ENCODE measurements at places on chromosomes 2 and 18.

DNA sequence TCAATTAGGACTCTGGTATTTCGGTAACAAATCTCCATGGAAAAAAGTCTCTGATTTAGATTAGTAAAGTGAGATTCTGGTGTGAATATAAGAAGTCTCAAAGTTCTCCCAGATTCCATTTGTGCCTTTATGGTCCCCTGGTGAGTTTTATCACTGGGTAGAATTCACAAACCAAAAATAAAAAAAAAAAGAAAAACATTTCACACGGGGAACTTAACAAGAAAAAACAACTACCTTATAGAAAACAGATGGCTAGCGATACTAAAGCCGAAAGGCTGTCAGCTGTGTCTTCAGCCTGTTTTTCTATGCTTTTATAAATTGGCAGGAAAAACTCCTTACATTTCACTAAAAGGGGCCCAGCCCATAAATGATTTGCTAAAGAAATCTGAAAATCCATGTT, 50.6 kb downstream of the COL5A2 start:
- no peak for DNase-seq

DNA sequence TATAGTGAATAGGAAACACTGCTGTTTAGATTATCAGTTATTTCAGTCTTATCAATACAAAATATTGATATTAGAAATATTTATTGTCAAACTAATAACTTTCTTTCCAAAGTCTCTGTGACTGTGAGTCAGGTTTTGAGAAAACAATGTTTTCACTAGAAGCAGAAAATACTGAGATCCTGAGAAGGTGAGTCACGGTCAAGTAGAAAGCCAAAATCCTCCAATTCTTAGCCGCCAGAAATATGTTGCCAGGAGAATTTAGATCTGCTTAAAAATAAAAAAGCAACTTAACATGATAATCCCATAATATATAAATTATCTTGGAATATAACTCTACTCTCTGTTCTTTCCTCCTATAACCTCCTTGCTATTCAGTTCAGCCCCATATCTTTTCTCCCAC, 181.9 kb upstream of the NRXN1 start:
- DNase-seq: no peak

DNA sequence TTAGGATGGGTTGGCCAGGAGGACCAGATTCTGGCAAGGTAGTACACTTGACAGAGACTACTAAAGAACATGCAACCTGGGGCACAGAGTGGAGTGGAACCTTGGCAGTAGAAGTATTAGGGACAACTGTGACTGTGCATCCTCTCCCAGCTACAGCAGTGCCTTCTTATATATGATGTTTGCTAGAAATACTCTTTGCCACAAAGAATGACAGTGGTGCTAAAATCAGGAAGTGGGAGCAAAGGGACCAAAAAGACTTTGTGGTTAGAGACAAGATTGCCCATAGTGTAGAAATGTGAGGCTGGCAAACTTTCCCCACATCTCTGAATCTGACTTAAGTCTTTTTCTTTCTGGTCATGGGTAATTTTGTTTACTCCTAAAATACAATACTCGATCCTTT, 9.4 kb upstream of the SLC38A11 start:
- no peak for DNase-seq

DNA sequence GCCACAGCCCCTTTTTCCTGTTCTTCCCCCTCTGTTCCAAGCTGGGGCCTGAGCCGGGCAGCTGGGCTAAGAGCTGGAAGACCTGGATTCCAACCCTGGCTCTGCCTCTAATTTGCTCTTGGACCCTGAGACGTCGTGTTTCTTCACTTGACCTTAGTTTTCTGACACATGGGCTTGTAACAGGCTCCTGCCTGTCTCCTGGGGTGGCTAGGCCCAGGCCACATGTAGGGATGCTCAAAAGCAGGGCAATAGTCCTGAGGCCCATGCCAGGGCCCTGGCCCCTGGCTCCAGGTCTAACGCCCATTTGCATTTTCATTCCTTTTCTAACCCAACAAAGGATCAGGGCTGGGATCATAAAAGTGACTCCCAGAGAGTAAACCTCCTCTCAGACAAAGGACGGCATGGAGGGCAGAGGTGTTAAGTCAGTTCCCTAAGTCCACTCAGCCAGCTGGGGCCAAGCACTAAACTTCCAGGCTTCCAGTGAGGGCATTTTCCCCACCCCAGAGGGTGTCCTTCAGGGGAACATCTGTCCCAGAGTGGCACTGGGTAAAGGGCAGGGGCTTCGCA, 16.6 kb upstream of the DNMT3A start:
- DNase-seq: no peak

- DNase-seq: no peak
Observed at GRCh38 chr2:43128559-43128955, 97.8 kb downstream of the ZFP36L2 start.

DNA sequence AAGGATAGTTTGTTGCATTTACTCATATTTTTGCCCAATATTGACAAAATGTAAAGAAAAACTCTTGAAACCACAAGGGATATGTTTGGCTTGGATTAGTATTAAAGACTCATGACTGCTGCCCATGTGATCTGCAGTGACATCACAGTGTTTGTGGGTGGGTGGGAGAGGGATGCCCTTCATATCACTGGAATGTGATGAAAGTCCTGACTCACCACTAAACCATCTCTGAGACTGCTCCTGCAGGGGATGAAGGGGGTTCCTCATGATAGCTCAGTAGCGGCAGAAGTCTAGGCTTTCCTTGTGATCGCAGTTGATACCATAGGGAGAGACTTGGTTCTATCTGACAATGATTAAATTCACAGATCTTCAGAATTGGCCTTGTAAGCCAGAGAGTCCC, 451.2 kb downstream of the CNTNAP5 start:
- DNase-seq: no peak

DNA sequence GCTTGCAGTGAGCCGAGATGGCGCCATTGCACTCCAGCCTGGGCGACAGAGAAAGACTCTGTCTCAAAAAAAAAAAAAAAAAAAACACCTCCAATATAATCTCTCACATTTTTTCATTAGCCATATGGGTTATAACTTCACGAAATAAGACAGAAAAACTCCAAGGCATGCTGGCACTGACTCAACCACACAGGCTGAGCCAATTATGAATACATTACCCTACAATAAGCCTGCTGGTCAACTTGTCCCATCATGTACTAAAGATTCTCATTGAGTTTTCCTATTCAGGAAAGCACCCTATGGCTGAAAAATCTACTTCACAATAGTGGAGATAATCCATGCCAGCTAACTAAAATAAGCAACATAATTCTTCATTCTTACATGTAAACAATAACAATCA, 12.8 kb upstream of the MAP3K20 start:
- DNase-seq: no peak

GRCh38 chr2:95348609-95349567, 51.7 kb downstream of the KCNIP3 start:
- no peak for DNase-seq

DNA sequence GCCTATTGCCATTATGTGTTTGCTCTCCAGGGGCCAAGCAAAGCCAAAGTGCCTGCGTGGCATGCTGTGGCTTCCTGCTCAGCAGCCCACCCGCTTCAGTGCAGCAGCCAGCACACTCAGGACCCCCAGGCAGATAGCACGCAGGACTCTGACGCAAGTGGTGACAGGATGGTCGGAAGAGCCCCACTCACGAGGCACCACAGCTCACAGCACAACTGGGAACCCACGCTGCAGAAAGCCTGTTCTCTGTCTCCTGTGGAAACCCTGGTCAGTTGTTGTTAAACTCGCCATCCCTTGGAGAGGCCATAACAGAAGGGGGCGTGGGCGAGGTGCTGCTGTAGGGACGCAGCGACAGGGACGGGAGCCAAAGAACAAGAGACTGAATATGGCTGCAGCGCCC, 76.4 kb downstream of the HDAC4 start:
- no peak for DNase-seq

- no peak for DNase-seq
Observed at GRCh38 chr18:37460604-37461003, 105.0 kb downstream of the CELF4 start.

DNA sequence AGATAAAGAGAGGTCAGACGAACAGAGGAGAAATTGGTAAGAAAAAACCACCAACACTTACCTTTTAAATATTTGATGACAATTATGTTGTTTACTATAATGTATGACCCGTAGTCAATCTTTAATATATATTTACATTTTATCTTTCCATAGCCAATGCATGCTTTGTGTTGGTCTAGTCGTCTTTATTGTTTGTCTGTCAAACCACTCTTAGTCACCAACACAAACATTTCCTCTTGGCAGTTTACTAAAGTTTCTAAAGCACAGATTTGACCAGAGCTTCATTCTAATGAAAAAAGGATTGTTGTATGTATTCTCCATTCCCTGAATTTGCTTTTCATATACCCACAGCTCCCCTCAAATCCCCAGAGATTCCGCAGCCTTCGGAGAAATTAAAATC, 784.7 kb upstream of the PIK3C3 start:
- DNase-seq: no peak

- DNase-seq: no peak
Observed at GRCh38 chr2:62947403-62947802, 103.2 kb upstream of the OTX1 start.

DNA sequence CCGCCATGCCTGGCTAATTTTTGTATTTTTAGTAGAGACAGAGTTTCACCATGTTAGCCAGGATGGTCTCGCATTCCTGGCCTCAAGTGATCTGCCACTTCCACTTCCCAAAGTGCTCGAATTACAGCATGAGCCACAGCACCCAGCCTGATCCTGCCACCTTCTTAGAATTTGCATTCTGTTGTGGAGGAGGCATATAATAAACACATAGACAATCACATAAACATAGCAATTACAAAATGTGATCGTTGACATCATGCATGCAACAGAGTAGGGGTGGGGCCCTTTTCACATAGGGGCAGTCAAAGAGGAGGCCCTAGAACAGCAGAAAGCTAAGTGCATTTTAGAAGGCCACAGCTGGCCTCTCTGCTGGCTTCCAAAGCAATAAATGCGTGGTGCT, 39.9 kb upstream of the TSPYL6 start:
- DNase-seq: no peak

GRCh38 chr18:77218642-77219041, 31.0 kb upstream of the GALR1 start:
- DNase-seq: no peak

- no peak for DNase-seq
Observed at GRCh38 chr18:23249348-23249747, 114.1 kb downstream of the CABLES1 start.

GRCh38 chr18:29154196-29154757, 977.3 kb upstream of the CDH2 start:
- DNase-seq: no peak

DNA sequence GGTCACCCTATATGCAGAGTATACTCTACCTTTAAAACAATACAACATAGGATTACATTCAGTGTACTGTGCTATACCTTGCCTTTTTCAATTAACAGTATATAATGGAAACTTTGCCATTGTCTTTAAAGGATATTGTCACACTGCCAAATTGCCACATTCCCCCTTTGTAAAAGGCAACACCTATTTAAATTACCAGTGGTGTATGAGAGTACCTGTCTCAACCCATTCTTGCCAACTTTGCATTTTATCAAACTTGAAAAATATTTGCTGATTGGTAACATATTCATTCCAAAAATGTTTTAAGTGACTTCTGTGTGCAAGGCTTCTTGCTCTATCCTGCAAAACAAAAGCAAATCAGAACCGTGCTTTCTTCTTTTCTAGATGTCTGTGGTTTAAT, 92.9 kb downstream of the FMNL2 start:
- DNase-seq: no peak

DNA sequence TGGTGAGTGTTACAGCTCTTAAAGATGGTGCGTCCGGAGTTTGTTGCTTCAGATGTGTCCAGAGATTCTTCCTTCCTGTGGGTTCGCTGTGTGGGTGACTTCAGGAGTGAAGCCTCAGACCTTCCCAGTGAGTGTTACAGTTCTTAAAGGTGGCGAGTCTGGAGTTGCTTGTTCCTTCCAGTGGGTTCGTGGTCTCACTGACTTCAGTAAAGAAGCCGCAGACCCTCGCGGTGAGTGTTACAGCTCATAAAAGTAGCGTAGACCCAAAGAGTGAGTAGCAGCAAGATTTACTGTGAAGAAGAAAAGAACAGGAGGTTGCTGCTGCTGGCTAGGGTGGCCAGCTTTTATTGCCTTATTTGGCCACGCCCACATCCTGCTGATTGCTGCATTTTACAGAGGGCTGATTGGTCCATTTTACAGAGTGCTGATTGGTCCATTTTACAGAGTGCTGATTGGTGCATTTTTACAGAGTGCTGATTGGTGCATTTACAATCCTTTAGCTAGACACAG, 34.0 kb upstream of the SPTBN1 start:
- DNase-seq: no peak

- no peak for DNase-seq
Observed at GRCh38 chr2:113376913-113377445, 60.5 kb upstream of the ZNG1B start.

Data from activated CD4-positive, alpha-beta T cell treated with anti-CD3 and anti-CD28 coated beads, Interleukin-2, amount 50 U/mL, for 24 hours (primary cell).